ENCODE measurements at places on chromosomes 13 and 19. TPM values are rescaled to one million over a fixed set of nuclear protein-coding genes. Genes with fewer than 3 reads are reported as not detected.

Gene RNASEH2A
- total RNA-seq, result 34.8 TPM

Gene PSG2
- total RNA-seq, result not detected

Gene CCDC8
- total RNA-seq, result not detected

Gene KLK15
- not detected for total RNA-seq

Gene GADD45B
- total RNA-seq, result 52.2 TPM

Gene FLT1
- total RNA-seq, result 2.0 TPM

Gene TIMM50
- 44.8 TPM for total RNA-seq

Gene ATP8A2
- total RNA-seq, result 0.15 TPM

Gene PGLYRP1
- not detected for total RNA-seq

Gene ZNF90
- total RNA-seq, result 8.5 TPM

Gene ATF5
- total RNA-seq, result 20.0 TPM

Gene ZNF441
- 8.9 TPM for total RNA-seq

Gene MBNL2
- total RNA-seq, result 18.0 TPM

Gene MYBPC2
- 0.33 TPM for total RNA-seq

Gene OLFM4
- total RNA-seq, result not detected

Gene FOSB
- total RNA-seq, result 16.1 TPM

Gene STX10
- total RNA-seq, result 69.0 TPM

Gene LILRA6
- total RNA-seq, result 0.65 TPM

Gene CPB2
- not detected for total RNA-seq

Gene C19orf73
- total RNA-seq, result 1.0 TPM

Gene TEX29
- 0.93 TPM for total RNA-seq

Gene CEACAM16
- total RNA-seq, result not detected

Gene POSTN
- total RNA-seq, result not detected

Gene WASF3
- total RNA-seq, result not detected

Gene FFAR1
- not detected for total RNA-seq

Gene CATSPERD
- total RNA-seq, result not detected

Gene FFAR2
- total RNA-seq, result not detected

Gene OR4F17
- not detected for total RNA-seq

All from activated CD4-positive, alpha-beta memory T cell treated with anti-CD3 and anti-CD28 coated beads, Interleukin-2, amount 10 ng/mL, durations not matched to agents 7 days and 5 days (primary cell).